Stimulated activated CD4-positive, alpha-beta T cell treated with anti-CD3 and anti-CD28 coated beads, Interleukin-4, amount 100 ng/mL, for 1 hour (primary cell): ENCODE measurements at places on chromosomes 12 and 14.

- DNase-seq, result no peak
Measured at GRCh38 chr12:69684466-69684865, 14.6 kb downstream of the BEST3 start.

DNA sequence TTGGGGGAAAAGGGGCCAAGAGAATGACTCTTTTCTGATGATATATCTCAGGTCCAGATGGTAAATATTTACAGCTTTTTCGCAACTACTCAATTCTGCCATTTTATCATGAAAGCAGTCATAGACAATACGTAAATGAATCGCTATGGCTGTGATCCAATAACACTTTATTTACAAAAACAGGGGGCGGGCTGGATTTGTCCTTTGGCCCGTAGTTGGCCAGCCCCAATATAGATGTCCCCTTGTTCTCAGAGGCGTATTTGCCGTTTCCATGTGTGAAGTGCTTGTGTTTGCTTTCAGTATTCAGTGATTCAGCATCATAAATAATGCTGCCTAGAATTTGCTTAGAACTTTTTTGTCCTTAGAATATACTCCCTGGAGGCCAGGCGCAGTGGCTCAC, 77.2 kb downstream of the CCDC92 start:
- no peak for DNase-seq

- no peak for DNase-seq
Measured at GRCh38 chr12:71900091-71900490, 38.6 kb upstream of the TPH2 start.

DNA sequence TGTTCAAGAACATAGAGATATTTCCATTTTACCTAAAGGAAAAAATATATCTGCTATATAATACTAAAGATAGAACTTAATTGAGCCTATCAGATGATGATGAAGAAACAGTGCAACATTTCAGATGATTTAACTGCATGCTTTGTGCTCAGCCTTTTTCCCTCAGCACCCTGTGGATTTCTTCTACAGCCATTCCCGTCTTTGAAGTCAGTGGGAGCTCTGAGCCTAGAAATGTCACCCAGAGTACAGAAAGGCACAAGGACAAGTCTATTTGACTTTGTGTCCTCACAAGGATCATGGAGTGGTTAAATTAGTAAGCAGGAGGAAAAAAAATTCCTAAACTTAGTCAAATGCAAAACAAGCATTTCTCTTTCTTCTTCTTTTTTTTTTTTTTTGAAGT, 994.0 kb upstream of the FLRT2 start:
- DNase-seq, result no peak

DNA sequence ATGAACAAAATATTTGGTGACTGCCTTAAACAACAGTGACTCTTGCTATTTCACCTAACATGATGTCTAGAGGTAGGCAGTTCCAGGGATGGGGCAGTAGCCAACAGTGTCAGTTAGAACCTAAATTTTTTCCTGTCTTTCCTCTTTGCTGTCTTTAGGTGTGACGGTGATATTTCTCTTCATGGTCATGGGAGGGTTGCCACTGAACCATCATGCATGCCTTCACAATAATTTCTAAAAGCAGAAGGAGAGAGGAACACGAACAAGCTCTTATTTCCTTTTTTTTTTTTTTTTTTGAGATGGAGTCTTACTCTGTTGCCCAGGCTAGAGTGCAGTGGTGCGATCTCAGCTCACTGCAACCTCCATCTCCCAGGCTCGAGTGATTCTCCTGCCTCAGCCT, 2.4 kb downstream of the CCDC63 start:
- no peak for DNase-seq

DNA sequence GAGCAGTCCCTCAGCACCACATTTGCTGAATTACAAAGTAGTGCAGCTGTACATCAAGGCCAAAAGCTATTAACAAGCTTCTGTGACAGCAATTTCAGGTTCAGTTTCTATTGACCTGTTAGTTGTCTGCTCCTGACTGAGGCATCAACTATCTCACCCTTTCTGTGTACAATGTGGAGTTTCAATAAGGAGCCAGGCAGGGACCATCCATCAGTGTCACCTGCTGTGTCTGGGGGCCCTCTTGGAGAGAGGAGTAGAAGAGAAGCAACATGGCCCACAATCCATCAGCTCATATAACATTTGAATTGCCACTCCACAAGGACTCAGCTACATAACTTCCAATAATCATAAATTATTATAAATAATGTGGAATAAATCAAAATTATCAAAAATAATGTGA, 72.3 kb upstream of the CCDC196 start:
- DNase-seq, result no peak

GRCh38 chr12:98578392-98578791, 15.1 kb upstream of the SLC25A3 start:
- DNase-seq, result no peak

- DNase-seq, result no peak
Measured at GRCh38 chr12:43338848-43339526, 213.0 kb downstream of the ADAMTS20 start.

GRCh38 chr12:100554608-100555077, 18.8 kb upstream of the GAS2L3 start:
- DNase-seq, result no peak

GRCh38 chr14:79924551-79924950, 286.8 kb downstream of the DIO2 start:
- no peak for DNase-seq

DNA sequence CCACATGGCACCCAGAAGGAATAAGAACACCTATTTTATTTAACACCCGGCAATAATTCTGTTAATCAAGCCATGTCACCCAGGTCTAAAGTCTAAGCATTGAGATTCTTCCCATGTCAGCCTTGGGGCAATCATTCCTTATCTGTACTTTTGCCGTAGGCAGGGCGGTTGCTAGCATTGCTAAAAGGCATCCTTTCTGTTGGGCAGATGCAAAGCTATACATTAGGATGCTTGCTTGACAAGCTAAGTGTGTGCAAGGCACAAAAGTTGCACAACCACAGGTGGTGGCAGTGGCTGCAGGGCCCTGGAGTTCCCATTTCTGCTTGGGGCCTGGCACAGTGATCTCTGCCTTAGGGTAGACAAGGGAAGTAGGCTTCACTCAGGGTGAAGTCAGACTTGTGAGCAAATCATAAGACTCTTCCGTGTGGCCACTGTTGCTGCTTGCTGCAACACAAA, 12.5 kb upstream of the GALNT6 start:
- DNase-seq, result no peak

DNA sequence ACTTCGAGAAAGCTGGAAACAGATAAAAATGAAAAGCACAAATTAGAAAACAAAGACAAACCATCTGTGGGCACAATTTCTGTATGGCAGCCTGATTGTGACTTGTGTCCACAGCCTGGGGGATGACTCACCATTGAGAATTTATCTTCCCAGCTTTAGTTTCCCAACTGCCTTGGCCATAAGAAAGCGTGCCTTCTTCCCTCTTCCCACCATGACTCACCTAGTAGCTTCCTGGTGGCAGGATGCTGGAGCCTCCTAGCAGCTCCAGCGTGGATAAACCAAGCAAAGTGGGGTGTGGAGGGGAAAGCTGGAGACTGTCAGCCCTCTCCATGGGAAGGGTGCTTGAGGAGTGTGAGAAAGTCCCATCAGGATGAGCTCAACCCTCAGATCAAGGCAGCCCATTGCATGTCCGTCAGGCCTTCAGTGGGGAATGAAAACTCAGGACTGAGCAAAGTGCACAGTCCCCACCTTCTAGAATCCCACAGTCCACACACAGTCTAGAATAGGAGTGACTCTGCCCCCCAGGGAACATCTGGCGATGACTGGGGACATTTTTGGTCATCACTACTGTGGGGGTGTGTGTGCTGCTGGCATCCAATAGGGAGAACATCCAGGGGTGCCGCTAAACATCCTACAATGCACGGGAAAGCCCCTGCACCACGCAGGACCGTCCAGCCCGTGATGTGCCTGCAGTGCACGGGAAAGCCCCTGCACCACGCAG, 22.4 kb upstream of the SERPINA6 start:
- no peak for DNase-seq

- DNase-seq, result no peak
Measured at GRCh38 chr12:15427913-15428312, 105.6 kb downstream of the PTPRO start.

DNA sequence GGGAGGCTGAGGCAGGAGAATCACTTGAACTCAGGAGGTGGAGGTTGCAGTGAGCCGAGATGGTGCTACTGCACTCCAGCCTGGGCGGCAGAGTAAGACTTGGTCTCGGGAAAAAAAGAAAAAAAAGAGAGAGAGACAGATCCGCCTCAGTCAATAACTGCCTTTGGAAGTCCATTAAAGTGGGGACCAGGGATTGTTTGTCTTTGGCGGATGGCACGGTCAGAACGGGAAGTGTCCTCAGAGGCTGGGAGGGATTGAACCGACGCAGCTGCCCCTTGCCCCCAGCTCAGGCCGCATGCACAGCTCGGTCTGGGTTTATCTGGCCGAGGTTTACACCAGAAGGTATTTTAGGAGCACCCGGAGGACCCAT, 54.4 kb downstream of the TESC start:
- DNase-seq, result no peak

DNA sequence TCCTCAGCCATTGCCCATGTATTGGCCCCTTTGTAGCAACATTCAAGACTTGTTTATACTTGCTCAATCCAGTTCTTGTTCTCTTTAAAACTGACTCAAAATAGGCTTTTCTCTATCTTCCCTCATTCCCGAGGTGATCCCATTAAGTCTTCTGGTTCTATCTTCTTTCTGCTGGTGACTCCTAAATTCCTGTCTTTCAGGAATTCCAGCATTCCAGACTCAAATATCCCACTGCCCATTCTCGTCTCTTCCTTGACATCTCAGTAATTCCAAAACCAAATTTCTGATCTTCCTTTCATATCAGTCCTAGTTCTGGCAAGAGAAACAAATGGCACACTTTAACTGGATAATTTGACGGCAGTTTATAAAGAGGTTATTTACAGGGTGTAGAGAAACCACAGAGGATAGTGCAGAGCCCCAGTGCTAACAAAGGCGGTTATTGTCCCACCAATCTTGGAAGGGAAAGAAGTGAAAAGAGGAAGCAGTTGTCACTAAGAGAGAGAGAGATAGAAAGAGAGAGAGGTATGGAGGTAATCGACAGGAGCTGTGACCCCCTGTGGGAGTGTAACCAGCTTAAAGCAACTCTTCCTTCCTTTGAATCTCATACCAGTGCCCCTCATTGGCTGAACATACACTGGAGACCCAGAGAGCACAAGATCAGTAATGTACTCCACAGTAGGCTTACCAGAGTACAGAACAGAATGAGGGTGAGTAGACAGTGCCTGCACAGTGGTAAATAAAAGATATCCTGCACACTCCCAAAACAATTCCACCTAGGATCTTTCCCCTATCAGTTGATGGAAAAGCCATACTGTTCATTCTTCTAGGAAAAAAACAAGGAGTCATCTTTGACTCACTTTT, 177.6 kb upstream of the LMNTD1 start:
- DNase-seq, result no peak

GRCh38 chr12:50937653-50938052, 14.7 kb upstream of the HIGD1C start:
- no peak for DNase-seq

GRCh38 chr14:101704140-101704539, 57.4 kb upstream of the PPP2R5C start:
- DNase-seq, result no peak

GRCh38 chr12:72094490-72094889, 155.8 kb downstream of the TPH2 start:
- DNase-seq, result no peak

- DNase-seq, result no peak
Measured at GRCh38 chr14:64234877-64235651, 59.1 kb downstream of the ESR2 start.

GRCh38 chr14:77640756-77641533, 24.5 kb upstream of the SPTLC2 start:
- no peak for DNase-seq

- DNase-seq, result no peak
Measured at GRCh38 chr12:131833896-131834641, 5.9 kb downstream of the MMP17 start.

DNA sequence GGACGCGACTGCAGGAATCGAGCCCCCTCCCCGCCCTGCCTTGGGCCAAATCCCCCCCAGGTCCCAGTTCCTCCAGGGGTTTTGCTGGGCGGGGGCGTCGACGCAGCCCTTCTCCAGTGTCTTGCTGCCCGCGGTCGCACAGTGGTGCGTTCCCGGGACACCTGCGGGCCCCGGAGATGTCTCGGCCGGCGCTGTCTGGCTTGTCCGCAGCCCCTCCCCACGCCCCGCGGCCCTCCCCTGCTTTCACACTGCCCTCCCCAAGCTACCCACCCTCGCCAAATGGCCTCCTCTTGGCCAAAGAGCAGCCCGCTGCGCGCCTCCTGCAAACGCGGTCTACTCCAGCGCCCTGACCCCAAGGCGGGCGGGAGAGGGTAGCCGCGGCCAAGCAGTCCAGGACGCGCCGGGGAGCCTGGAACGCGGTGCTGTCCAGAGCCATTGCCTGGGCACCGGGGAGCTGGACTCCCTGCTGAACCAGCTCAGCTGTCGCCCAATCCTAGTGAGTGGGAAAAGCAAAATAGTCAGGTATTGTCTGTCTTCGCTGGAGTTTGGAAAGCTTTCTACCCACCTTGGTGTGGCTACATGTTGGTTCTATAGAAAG, 122.0 kb downstream of the AACS start:
- DNase-seq, result no peak

DNA sequence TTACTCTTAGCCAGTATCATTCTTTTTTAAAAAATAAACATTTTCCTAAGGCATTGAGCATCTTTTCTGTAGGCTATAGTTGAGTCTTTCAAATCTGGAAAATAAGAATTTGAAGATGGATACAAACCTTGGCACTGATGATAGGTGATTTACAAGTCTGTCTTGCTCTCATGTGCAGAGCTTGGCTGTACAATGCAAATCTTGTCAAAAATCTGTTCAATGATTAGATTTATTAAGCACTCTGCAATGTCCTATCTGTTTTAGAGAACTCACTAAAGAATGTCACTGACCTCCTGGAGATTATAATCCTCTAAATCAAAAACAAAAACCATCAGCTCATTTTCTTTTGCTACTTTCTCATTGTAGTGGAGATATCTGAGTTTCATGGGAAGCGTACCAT, 42.8 kb upstream of the AMIGO2 start:
- no peak for DNase-seq

DNA sequence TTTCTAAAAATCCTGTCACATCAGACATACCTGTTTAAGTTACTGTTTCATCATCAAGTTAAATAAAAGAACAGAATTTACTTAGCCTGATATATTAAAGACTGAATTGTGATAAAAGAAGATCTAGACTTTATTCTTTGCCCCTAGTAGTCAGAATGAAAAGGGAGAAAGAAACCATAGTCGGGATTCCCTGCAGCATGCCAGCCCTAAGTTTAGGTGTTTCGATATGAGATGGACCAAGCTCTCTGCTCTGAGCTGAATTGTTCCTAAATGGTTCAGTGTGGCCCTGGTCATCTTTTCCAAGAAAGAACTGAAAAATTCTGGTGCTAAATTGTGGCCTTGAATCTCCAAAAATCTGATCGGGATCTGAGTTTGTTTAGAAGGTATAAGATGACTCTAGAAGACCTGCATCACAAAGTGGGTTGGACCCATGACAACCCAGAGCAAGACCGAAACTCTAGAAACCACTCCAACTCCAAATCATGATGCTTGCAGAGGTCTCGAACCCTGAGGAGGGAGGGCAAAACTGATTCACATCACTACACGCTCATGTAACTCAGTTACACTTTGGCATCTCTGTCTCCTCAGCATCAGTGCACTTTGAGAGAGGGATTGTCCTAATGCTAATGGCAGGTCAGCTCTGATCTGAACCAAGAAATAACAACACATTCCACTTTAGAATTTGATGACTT, 15.7 kb downstream of the PTGER2 start:
- no peak for DNase-seq
